ENCODE measurements at places on chromosomes 3 and 15. TPM values are rescaled to one million over a fixed set of nuclear protein-coding genes. Genes with fewer than 3 reads are reported as not detected.

DNA sequence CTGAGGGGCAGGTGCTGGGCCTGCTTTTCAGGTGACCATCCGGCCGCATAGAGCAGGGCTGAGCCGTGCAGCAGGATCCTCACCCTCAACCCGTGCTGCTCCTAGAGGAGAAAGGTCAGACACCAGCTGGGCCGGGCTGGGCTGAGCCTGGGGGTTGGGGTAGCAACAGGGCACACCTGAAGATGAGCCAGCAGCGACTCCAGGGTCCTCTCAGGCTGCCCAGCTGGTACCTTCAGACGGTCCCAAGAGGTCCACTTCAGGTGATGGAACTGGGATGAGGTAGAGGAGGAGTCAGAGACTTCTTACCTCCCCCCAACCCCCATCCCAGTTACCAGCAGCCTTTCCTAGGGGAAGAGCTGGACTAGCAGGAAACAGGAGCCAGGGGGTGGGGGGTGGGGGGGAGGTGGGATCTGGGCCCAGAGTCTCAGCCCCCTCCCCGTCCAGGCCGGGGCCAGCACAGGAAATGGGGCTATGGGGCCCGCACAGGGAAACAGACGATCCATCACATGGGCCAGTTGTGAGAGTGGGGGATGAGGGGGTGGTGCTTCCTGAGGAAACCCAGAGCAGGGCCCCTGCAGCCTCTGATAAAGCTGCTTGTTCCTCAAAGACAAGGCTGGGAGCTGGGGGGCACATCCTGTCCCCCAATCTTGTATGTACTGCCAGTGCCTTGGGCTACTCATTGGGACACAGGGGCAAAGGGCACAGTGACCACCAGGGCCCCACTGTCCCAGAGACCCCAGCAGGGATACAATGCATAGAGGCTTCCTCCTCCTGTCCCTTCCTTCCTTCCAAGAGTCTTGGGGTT, 3.0 kb downstream of the INKA1 start:
- no peak for DNase-seq

- DNase-seq = peak; percentile 48
Observed at GRCh38 chr15:76059320-76060117, at the start of gene TMEM266. TMEM266 (plus strand) TSS chr15:76059985; CDS start chr15:76134264, 74,279 bp downstream.

- DNase-seq = no peak
Observed at GRCh38 chr3:175898194-175898593, 1039.1 kb downstream of the NAALADL2 start.

DNA sequence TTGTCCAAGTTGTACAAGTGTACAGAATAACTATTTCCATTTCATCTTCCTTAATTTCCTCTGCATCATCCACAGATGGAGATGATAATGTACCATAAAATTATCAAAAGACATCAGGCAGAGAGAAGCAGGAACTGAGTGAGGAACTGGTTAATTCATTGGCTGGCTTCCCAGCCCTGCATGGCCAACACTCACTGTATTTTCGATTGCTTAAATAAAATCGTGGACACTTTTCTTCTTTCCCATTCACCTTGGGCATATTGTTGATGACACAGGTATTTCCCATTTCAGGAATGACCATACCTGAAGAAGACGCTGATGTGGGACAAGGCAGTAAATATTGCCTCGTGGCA, 144.2 kb upstream of the ABHD17C start:
- DNase-seq = no peak

DNA sequence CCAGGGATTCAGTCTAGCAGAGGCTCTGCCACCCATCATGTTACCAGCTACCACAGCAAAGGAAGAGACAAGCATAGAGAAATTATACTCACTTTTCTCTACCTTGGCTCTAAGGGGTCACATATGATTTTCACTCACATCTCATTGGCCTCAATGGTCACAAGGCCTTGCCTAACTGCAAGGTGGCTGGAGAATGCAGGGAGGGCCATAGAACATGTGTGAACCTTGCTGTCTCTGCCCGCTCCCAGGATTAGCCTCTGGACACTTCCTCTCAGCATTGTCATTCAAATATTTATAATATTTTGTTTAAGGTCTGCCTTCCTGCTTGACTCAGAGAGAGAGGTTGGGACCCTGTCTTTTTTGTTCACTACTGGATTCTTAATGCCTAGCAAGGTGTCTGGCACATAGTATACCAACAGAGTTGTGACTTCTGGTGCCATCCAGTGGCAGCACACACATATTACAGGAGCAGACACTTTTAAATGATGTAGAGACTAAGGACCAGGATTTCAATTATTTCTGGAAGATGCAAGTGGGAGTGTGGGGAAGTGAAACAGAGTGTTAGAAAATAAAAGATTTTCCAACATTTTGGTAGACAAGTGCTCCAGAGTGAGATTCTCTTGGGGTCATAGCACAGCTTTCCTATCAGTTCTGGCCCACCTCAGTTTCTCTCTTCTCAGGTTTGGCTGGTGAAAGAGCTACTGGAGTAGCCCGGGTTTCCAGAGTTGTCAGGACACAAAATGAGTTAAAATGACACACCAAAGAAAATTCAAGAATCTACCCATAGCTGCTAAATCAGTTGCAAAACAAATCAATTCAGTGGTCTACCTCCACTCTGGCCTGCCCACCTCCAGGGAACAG, 119.0 kb upstream of the RASGRP1 start:
- DNase-seq = peak; percentile 66

DNA sequence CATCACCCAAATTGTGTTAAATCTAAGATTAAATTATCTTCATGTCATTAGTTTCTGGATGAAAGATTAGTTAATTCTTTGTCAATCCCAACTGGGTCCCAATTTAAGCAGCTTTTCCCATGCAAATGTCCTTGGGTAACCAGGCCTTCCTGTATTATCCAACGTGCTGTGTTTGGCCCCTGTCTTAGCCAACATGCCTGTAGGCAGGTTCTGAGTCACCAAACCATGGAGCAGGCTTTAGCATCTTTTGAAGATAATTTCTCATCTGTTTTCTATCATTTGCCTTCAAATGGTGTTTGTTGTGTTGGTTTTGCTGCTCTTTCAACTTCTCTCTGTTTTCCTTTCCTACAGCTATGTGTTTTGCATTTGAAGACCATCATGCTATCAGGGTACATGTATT, 216.2 kb downstream of the ITPR1 start:
- no peak for DNase-seq

DNA sequence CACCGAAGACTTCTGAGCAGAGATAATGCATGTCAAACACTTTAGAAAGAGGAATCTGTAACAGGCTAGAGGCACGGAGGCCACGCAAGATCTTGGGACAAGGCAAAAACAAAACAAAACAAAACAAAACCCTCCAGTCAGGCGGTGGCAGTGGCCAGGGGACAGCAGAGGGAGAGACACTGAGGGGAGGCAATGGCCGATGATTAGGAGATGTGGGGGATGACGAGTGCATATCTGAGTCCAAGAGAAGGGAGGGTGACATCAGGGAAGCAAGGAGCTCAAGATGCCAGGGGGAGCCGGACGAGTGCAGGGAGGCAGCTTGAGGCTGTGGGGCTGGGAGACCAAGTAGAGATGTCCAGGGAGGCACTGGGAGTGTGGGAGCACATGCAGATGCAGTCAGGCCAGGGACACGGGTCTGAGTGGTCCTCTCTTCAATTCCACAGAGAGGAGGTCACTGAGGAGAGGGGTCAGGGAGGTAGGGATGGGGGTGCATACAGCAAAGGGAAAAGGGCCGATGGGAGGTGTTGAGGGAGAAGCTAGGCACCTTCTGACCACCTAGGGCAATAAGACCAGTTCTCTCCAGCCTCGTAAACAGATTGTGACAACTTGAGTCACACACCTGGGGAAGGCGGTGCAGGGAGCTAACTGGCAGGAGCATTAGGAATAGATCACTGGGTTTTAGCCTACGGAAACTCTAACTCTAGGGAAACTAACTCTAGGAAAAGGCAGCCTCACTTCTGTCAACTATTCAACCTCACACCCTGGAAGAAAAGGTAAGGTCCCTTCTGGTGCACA, 29.6 kb downstream of the SLCO2A1 start:
- DNase-seq = no peak

DNA sequence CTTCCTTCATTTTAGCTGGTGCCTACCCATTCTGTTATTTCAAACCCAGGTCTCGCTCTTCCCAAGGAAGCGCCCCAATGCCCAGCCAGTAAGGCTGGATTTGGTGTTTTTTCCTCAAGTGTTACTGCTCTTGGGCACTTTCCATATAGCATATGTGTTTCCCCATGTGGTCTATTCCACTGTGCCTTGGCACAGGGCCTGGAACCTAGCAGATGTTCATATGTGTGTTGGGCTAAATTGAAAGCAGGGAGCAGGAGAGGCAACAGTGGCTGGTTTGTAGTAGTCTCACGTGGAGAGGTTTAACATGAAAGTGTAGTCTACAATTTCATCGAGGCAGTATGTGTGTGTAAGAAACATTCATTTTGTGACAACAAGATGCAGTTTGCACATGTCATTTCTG, 48.2 kb upstream of the TEX264 start:
- peak; percentile 23 for DNase-seq

DNA sequence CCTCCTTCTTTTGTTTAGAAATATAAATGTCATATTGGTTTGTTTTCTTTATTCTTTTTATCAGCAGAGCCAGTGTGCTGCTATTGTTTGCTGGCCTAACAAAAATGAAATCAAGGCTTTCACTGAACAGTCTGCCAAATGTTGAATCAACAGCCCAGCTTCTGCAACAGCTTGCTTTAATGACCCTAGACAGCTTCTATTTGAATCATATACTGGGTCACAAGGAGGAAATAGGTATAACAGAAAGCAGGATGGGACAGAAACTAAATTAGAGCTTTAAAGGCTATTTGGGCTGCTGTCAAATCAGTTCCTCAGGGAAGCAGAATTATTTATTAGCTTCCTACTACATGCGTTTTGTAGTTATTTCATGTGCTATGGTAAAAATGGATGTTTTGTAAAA, 12.1 kb upstream of the DNAJC13 start:
- DNase-seq = no peak

GRCh38 chr3:171811295-171811912, 1.1 kb upstream of the PLD1 start:
- DNase-seq = no peak

GRCh38 chr3:36944012-36944640, 728 bp downstream of the TRANK1 start:
- peak; percentile 57 for DNase-seq

DNA sequence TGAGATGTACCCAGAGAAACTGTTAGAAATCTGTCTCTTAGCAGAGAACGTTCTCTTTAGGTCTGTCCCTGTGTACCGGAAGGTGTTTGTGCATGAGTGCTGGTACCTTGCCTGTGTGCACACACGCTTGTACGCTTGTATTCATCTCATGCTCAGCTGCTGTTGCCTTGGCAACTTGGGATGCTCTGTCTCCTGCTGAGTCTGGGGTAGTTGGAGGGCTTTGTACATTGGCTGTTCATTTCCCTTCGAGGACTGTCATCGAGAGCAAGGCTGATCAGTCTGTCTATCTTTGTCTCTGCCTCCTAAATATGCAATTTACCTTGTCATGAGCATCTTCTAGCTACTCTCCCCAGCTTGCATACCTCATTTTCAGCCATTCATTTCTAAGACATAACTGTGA, 147.2 kb downstream of the SLCO3A1 start:
- no peak for DNase-seq

DNA sequence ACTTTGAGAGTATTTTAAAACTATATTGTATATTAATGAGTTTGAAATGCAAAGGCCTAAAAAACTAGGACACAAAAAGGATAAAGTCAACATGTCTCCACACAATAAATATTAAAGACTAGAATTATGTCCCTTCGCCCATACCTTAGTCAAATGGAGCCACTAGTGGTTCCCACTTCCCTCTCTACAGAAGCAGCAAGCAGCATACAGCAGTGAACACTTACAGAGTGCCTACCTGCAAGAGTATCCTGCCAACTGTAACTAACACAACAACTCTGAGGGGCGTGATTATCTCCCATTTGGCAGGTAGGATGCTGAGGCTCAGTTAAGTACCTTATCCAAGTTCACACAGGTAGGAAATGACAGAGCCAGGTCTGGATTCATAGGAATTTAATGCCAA, 17.2 kb downstream of the DYNC1LI1 start:
- no peak for DNase-seq

DNA sequence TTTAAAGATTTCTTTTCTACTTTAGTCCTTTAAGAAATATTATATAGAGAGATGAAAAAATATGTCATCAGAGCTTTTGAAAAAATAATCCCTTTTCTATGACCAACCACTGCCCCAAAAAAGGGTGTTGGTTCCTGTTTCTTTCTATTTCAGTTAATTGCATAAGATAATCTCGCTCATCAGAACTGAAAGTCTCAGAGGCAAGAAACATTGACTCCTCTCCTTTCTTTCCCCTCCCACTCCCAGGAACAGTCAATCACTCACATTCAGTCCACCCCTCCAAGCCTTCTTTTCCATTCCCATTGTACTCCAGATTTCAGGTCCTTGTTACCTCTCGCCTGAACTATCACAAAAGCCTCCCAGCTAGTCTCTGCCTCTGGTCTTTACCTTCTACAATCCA, 153.7 kb upstream of the ABI3BP start:
- no peak for DNase-seq

DNA sequence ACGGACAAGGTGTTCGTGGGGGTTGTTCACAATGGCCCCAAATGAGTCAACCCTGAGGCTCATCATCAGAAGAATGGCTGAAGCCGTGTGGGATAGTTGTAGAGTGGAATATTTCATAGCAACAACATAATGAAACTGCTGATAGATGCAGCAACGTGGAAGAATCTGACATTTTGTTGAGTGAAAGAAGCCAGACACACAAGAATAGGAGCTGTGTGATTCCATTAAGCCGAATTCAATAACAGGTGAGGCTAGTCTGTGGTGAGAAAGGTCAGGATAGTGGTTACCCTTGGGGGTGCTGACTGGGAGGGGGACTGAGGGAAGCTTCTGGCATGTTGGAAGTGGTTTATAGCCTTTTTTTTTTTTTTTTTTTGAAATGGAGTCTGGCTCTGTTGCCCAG, 144.0 kb downstream of the SMAD6 start:
- no peak for DNase-seq

GRCh38 chr3:29339016-29339833, 58.4 kb downstream of the RBMS3 start:
- DNase-seq = no peak

- DNase-seq = no peak
Observed at GRCh38 chr15:69092159-69092558, 68.3 kb upstream of the GLCE start.

DNA sequence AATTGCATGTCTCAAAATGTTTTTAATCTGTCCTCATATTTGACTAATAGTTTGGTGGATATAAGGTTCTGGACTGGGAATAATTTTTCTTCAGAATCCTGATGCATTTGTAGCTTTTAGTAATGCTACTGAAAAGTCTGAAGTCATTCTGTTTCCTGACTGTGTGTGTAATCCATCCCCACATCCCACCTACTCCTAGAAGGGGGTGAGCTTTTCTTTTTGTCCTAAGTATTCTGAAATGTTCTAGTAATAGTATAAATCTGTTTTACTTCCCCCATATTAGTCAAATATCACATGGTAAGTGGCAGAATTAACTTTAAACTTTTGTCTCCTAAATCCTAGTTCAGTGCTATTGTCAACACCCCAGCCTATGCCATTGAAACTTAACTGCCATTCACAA, 162.8 kb downstream of the GREM1 start:
- no peak for DNase-seq

- DNase-seq = no peak
Observed at GRCh38 chr3:110646496-110646895, 425.1 kb upstream of the NECTIN3 start.

Gene RTP3
- polyA plus RNA-seq = 2.0 TPM

Gene TIMP4
- 0.95 TPM for polyA plus RNA-seq

Gene TMEM158
- polyA plus RNA-seq = 5.9 TPM

All from testis (tissue), 5 donors.